ENCODE measurements at places on chromosomes 16 and 17.

- DNase-seq: no peak
These were observed 49.6 kb downstream of the COX10 start for GRCh38 chr17:14118951-14119350.

DNA sequence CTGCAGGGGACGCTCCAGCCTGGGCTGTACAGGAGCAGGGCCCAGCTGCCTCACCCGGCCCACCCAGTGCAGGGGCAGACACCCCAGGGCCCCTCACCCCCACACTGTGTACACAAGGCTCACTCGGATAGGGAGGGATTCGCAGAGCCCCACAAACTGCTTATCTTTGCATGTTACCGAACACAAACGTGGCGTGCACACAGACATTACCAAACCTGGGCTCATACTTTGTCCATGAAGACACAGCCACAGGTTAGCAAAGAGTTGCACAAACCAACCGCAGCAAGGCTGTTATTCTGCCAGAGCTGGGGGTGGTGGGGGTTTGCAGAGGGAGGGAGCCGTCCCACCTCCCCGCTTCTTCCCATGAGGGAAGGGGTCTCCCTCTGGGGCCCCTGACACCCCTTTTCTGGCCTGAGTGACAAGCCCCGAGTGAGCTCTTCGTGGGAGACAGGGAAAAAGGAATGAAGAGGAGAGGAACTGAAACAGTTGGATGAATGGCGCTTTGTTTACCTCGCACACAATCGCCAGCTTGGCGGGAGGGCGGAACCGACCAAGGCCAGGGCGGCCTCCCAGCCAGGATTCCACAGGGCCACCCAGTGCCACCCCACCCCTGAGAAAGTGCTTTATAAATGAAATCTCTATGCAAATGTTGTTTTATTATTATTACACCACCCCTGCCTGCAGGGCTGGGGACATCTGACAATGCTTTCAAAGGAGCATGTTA is 434 bp upstream of the CPSF4L start:
- DNase-seq: no peak

GRCh38 chr16:7272567-7273158 is 60.0 kb upstream of the RBFOX1 start:
- no peak for DNase-seq

- DNase-seq: peak; percentile 83
These were observed 1.5 kb upstream of the GSE1 start for GRCh38 chr16:85611444-85612190.

DNA sequence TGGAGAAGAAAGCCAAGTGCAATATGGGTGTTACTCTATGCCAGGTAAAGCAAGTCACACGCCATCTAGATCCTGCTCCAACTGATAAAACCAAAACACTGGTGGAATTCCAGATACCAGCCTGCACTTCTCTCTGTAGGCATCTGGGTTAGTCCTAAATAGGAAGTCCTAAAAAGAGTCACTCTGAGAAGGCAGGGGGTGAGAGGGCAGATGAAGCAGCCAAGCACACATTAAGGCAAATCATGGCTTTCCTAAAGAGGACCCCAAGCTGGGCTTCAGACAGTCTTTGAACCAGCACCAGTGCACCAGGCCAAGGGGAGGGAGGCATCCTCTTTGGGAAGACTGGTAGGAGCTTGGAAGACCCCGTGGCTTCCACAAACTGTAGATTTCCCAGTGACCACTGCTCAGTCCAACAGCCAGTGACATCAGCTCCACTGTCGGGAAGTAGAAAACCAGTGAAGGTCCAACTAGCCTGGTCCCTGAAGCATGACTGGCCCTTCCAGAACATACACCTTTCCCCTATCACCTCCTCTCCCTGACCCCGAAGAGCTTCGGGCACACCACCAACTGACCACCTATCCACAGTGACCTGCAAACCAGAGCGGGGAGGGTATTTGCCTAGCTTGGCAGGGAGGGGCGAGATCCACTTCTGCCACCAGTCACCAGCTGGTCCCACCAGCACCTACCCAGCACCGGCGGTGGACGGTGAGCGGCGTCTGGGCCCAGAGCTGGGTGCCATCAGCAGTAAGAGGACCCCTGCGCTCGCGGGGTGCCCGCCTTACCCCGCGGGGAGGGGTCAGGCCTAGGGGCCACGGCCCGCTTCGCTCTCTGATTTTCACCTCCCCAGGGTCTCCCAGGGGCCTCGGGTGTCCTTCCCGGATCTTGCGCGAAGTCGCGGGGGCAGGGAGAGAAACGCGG is 1.0 kb downstream of the LITAF start:
- DNase-seq: no peak

GRCh38 chr16:82331974-82332750 is 162.1 kb upstream of the MPHOSPH6 start:
- DNase-seq: no peak

DNA sequence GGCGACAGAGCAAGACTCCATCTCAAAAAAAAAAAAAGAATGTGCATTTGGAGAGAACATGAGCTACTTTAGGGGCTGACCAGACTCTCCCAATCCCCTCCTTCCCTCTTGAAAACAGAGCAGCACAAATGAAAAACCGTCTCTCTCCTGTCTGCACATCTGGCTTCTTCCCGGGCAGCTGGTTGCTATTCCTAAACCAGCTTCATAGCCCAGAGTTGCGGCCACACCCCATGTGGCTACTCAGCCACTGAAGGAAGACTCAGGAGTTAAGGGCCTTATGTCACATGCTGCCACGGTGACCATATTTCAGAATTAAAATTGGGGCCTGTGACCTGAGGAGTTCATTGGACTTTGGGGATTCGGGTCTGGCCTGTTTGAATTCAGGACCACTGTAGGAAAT is 48.3 kb downstream of the KATNIP start:
- DNase-seq: no peak

DNA sequence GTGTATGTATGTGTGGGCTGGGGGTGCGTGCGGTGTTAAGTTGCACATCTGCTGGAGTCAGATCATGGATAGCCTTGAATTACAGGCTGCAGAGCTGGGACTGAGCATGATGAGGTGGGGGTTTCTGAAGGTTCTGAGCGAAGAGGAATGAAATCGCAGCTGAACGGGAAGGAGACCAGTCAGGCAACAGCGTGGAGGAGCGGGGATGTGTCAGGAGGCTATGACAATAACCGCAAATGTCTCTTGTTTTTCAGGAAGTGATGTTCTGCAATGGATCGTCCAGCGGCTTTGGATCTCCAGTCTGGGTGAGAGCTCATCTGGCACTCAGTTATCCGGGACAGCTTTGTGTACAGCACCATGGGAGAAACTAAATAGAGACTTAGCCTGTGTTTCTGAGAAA is 20.9 kb downstream of the RGS9 start:
- DNase-seq: no peak

GRCh38 chr16:2867661-2867986 is 9.7 kb upstream of the PRSS22 start:
- DNase-seq: no peak

GRCh38 chr17:79936641-79937381 is 97.6 kb upstream of the CBX4 start:
- no peak for DNase-seq

DNA sequence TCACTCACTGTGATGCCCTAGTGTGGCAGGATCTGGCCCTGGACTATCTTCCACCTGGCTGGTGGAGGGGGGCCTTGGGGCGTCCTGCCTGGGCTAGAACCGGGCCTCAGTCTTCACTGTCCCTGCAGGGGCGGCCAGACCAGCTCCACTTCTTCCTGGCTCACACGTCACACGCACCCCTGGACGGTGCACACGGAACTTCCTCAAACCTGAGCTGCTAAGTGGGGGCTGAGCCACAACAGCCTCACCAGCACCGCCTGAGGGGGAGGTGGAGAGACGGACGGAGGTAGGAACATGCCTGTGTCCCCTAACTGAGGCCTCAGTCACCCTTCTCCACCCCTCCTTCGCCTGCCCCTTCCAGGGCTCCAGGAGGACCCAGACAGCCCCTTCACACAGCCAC is 36.6 kb downstream of the TIMM22 start:
- DNase-seq: no peak

- no peak for DNase-seq
These were observed 84.1 kb downstream of the TBC1D16 start for GRCh38 chr17:79951361-79952264.

GRCh38 chr16:79334127-79334526 is 266.4 kb downstream of the MAF start:
- DNase-seq: peak; percentile 19

GRCh38 chr17:76492989-76493501 is 8.2 kb downstream of the RHBDF2 start:
- DNase-seq: peak; percentile 83

GRCh38 chr17:42845556-42845917 is 1.2 kb downstream of the AOC2 start:
- no peak for DNase-seq

- no peak for DNase-seq
These were observed 334.3 kb downstream of the C16orf95 start for GRCh38 chr16:86982912-86983311.

DNA sequence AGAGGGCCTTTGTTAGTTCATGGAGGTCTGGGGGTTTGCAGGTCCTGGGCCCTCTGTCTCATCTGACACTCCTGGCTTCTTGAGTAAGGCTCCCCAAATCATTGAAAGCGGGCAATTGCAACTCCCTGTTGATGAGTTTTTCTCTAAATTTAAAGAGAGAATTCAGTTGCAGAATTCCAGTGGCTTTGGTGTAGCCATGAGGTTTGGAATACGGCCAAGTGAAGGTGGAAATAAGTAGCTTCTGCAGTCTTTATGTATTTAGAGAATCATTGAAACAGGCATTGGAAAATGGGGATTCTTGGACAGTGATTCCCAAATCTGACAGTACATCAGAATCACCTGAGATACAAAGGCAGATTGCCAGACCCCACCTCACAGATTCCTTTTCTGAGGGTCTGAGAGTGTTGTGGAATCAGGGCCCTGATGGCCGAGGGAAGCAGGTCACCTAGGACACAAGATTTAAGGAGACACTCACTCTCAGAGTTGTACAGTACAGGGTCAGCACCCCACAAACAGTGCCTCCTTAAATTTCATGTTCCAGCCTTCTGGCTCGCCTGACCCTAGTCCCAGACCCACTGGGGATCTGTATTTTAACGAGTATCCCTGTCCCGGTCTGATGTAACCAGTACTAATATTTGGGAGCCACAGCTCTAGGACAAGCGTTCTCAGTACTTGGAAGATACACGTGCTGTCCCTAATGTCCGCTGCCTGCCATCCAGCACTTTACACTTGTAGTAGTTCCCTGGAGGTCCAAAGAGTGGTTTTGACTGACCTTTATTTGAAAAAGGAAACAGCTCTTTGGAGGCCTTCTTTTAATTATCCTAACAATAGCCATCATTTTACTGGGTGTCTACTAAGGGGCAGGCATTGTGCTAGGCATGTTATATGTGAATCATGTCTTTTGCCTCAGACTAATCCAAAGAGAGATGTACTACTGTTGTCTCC is 37.8 kb downstream of the YPEL2 start:
- no peak for DNase-seq

- DNase-seq: no peak
These were observed 150.0 kb downstream of the HS3ST4 start for GRCh38 chr16:25841761-25842160.

DNA sequence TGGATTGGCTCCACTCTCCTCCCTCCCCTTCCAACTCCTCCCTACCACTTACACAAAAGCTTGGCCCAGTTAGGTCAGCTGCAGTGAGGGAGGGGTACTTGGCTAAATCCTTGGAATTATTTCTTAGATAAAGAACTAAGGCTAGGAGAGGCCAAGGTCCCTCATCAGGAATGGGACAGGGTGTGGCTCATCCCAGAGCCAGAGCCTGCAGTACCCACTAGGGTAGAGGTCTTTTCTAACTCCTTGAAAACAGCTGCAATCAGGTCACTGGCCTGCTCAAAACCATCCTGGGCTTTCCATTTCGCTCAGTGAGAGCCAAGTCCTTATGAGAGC is 1.9 kb upstream of the SLC46A1 start:
- DNase-seq: no peak

DNA sequence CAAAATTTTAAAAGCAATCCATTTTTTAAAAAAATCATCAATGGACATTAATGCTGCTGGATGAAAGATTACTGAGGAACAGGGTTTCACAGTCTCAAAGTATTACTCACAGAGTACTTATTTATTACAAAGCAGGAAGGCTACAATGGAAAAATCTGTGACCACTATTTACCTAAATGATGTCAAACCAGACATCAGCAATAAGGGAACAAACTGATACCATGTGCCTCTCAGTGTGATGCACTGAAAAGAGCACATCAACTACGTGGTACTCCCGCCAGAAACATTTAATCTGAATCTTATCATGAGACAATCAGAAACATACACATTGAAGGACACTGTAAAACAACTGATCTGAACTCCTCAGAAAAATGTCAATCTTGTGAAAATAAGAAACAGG is 124.2 kb downstream of the PARN start:
- no peak for DNase-seq
